ENCODE measurements at places on chromosomes 1 and 21.

DNA sequence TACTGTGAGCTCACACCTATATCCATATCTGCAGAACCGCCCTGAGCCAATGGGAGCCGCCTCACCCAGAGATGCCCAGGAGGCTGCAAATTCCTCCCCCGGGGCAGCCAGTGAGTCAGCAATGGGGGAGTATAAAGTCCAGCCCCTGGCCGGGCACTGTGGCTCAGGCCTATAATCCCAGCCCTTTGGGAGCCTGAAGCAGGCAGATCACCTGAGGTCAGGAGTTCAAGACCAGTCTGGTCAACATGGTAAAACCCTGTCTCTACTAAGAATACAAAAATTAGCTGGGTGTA, 5.0 kb upstream of the CLCNKB start:
- DNase-seq: no peak

DNA sequence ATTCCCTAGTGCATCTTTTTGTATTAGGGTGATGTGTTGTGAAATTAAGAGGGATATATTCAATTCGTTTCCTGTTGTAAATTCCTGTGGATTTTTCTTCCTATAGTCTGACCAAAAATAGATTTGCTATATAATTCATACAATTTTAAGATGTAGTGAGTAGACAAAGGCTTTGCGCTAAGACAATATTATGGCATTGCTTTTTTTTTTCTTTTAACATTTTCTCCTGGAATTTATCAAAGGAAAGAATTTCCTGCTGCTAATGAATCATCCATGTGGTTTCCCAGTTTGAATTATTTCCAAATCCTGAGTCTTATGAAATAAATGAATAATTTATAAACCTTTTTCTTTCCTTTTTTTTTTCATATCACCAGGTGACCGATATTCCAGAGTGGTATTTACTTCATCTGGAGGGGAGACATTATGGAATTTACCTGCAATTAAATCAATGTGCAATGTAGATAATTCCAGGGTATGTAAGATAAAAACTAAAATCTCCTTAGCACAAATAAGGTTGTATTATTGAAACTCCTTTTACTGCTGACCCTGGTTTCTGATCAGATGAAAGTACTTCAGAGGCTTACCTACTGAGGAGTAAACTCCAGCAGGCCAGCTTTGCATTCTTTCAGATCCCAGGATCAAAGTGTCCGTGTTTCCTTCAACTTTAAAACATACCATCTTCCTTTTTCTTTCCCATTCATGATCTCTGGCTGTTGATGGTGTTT, 148.4 kb downstream of the TLR5 start:
- DNase-seq: peak; percentile 36

GRCh38 chr1:16018308-16018707, 465 bp upstream of the HSPB7 start:
- no peak for DNase-seq

GRCh38 chr1:217630711-217631591, at the start of the genes GPATCH2 and SPATA17:
GPATCH2 (minus strand) TSS chr1:217631090; CDS start chr1:217630971, 119 bp downstream.
SPATA17 (plus strand) TSS chr1:217631344; CDS start chr1:217631379, 35 bp downstream.
- DNase-seq: peak; percentile 94

GRCh38 chr1:56525489-56526041, 53.8 kb downstream of the PLPP3 start:
- DNase-seq: no peak

DNA sequence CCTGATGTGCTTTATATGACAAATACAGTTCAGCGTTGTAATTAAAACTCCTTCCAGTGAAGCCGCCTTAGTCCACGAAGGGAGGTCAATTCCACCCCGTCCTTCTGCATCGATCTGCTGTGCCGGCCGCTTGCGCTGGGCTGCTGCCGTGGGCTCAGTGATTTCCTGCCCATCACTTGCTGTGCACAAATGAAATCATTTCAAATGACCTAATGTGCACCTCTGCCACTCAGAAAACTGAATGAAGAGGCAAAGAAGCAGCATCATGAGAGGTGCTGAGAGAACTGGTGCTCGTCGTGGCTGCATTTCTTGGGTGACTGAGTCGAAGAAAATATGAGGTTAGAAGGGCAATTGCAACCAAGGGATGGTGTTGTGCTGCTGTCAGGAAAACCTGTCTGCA, 144.3 kb upstream of the SYT6 start:
- DNase-seq: no peak

DNA sequence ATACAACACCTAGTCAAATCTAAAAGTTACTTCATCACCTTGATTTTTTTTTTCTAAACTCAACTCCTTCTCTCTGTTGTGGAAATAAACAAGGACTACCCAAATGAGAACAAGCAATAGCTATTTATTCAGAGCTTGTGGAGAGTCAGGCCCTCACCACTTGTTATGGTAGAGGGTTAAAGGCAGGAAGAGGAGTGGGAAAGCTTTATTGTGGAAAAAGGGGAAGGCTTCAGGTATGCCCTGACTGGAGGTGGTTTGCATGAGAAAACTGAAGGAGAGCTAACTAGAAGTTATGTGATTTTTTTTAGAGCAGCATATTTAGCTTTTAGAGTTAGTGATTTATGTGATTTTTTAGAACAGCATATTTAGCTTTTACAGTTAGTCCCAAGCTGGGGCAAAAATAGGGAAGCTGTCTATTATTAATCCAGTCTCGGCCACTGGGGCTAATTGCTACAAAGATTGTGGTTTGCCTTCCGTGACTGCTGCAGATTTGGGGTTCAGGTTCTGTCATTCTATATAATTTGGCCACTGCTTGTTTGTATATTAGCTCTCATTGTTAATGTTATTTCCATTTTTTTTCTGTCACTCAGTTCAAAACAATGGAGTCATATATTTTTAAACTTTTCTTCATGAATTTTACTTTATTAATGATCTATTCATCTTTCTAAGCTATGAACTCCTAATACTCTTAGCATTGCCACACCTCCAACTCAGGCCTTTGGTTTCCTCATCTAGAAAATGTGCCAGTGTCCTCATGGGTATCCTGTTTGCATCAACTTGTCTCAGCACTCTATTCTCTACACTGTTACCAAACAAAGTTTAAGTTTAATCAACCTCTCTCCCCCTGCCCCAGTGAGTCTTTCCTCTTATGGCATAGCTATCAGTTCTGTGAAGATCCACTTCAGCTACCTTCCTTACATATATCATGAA, 713.0 kb downstream of the BRINP3 start:
- no peak for DNase-seq

DNA sequence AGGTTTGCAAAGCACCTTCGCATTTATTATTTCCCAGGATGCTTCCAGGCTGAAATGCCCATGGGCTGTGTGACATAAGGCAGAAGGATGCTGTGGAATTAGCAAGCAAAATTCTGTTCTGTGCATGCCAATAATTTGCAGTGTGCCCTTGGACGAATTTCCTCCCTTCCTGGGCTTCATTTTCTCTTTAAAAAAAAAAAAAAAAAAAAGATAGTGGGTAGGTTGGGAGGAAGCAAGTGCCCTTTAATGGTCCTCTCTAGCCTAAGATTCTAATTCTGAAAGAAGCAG, 2.5 kb upstream of the ID3 start:
- peak; percentile 68 for DNase-seq

DNA sequence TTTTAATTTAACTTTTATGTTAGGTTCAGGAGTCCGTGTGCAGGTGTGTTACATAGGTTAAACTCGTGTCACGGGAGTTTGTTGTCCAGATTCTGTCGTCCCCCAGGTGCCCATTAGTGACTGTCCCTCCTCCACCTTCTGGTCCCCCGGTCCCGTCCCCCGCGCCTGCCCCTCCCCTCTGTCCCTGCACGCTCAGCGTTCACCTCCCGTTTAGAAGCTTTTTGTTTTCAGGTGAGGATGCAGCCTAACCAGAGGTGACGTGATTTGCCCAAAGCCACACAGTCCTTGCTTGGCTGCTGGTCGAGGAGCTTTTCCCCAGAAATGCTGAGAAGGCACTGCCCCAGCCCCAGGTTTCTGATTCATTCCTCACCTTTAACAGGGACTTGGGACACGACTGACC, 844 bp downstream of the C1orf146 start:
- DNase-seq: no peak

GRCh38 chr21:15943009-15943666, 213.4 kb downstream of the USP25 start:
- no peak for DNase-seq

DNA sequence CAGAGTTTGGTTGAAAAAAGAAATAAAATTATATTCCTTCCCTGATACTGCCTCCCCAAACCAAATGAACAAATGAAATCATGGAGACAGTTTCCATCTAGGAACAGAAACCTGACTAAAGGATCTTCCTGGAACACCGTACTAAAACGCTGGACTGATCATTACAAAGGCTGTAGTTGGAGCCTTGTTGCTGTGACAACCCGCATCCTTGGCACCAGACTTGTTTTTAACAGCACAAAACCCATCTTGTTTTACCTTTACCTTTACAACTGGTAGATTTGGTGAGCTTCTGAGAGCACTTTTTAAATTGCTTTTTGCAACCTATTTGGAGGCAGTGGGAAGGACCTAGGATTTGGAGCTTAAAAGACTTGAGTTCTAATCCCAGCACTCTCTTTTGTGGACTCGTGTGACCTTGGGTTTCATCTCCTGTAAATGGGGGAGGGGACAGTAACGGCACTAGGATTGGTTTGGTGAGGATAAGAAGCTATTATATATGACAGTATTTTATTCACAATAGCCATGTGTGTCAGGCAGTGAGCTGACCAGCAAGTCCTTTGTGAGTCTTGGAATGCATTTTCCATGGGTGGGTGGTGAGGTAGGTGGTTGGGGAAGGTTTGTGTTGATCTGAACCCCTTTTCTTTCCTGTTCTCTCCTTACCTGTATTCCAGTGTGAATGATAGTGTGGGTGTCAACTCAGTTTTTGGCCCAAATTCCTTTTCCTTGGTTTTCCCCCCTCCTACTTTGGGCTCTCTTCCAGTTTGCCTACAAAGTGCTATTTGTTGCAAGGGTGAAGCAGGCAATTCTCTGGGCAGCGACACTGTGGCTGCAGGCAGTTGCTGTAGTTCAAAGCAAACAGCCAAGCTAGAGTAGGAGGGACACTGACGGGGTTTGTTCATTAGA, 12.6 kb downstream of the LRRC8D start:
- no peak for DNase-seq

GRCh38 chr1:59183749-59184317, 113.1 kb upstream of the FGGY start:
- DNase-seq: no peak

DNA sequence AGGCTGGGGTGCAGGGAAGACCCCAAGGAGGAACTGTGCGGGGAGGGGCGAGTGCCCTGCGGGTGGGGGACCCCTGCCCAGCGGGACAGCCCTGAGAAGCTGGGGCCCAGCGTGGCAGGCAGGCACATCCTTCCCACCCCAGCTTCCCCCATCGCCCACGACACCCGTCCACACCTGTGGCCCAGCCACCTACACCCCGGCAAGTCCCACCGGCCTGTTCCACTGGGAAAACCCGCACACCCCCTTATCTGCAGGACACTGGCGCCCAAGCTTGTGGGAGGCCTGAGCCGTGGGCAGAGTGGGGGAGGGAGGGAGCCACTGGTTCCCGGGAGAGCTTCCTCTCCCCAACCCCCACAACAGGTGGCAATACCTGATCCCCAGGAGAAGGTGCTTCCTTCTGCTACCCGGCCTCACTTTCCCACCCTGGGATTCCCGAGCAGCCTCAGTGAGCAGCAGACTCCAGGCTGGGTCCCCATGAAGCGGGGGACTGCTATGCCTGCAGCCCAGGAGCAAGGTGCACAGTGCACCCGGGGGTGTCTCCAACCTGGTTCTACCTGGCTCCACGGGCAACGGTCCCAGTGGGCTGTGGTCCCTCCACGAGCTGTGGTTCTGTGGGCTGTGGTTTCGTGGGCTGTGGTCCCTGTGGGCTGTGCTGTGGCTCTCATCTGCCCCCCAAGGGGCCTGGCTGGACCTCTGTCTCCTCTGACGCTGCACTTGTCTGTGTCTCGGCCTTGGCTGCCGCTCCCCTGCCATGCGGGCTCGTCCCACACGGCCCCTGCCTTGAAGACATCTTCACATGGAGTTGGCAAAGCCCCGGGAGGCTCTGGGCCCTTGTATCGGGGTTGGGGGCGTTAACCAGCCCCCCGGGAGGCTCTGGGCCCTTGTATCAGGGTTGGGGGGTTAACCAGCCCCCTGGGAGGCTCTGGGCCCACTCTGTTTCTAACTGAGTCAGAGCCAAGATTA, 37.8 kb upstream of the POFUT2 start:
- DNase-seq: no peak

- DNase-seq: no peak
Measured at GRCh38 chr1:235675152-235675890, 25.7 kb upstream of the GNG4 start.

GRCh38 chr1:205610036-205610435, 21.8 kb downstream of the ELK4 start:
- no peak for DNase-seq
